ENCODE measurements at places on chromosomes 6 and 20. TPM values are rescaled to one million over a fixed set of nuclear protein-coding genes. Genes with fewer than 3 reads are reported as not detected.

- DNase-seq = no peak
Measured at GRCh38 chr20:49799698-49800097, 12.9 kb upstream of the SLC9A8 start.

DNA sequence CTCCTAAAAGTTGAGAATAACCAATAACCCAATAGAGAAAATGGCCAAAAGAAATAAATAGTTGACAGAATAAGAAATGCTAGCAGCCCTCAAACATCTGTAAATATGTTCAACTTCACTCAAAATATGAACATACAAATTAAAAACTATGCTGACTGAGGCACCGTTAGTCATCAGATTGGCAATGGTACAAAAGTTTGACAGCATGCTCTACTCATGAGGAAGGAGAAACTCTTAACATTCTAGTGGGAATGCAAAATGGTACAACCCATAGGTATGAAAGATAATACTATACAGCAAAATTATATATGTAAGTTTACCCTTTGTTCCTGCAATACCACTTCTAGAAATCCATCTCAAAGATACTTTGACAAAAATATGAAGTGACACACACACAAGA, 1.6 kb upstream of the ZSCAN12 start:
- DNase-seq = peak; percentile 59

DNA sequence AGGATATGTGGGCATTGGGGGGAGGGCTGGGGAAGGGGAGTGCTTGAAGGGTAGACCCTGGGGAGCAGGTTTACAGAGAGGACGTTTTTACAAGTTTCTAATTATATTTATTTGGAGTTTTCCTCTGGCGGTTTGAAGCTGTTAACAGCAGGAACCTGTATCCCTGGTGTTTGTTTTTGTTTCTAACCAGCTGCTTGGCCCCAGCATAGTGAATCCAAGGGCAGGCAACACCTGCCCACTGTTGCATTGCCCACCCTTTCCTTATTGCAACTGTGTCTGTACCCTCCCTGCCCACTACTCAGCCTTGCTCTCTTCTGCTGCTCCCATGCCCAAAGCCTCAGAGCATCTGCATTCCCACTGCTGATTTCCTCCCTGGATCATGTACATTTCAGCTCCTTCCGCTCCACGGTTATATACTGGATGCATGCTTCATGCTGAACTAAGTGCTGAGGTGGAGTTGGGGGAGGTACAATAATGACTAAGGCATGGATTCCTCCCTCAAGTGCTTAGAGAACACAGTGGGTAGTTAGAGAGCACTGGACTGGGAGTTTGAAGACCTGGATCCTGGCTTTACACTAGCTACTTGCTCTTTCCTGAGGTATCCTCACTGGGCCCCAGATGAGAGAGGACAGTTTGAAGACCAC, 6.0 kb downstream of the SCUBE3 start:
- no peak for DNase-seq

DNA sequence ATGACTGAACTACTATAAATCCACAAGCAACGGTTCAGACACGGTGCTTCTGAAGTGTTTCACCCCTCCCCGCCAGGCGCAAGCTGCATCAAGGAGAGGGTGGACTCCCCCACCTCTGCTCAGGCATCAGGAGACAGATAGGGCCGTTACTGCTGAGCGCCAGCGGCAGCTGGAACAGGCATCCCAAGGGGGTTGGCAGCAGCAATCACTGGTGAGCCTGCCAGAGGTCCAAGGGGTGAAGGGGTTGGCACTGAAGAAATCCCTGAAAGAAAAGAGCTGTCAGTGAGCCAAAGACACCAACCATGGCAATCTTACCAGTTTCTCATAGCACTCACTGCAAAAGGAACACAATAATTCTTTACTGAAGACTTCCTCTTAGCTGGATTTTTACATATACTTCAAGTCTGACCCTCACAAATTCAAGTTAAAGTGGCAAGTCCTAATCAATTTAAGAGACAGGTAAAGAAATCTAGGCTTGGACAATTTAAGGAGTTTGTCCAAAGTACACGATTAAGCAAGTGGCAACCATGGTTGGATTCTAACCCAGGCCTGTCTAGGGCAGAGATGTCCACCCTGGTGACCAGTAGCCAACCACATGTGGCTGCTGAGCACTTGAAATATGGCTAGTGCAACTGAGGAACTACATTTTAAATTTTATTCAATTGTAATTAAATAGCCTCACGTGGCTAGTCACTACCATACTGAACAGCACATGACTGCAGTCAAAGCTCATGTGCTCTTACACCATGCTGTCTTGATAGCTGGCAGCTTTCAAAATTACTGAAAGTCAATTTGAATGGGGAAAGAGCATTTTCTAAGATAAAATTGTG, 21.7 kb upstream of the TBC1D20 start:
- no peak for DNase-seq

- DNase-seq = no peak
Measured at GRCh38 chr20:1307571-1307971, 21.4 kb downstream of the SDCBP2 start.

DNA sequence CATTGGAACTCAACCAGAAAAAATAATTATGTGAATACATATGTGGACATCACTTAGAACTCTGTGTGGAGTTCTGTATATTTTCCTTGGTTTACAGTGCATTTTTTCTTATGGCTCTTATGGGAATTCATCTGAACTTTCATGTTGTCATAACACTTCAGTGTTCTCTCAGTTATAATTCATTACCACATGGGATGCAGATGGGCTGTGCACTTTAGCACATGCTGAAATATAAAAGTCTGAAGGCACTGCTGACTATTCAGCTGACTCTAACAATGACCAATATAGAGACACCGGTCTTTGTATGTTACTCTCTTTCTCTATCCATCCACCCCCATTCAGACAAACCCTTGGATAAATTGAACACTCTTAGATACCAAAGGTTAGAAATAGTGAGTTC, 29.3 kb downstream of the GRIK2 start:
- no peak for DNase-seq

DNA sequence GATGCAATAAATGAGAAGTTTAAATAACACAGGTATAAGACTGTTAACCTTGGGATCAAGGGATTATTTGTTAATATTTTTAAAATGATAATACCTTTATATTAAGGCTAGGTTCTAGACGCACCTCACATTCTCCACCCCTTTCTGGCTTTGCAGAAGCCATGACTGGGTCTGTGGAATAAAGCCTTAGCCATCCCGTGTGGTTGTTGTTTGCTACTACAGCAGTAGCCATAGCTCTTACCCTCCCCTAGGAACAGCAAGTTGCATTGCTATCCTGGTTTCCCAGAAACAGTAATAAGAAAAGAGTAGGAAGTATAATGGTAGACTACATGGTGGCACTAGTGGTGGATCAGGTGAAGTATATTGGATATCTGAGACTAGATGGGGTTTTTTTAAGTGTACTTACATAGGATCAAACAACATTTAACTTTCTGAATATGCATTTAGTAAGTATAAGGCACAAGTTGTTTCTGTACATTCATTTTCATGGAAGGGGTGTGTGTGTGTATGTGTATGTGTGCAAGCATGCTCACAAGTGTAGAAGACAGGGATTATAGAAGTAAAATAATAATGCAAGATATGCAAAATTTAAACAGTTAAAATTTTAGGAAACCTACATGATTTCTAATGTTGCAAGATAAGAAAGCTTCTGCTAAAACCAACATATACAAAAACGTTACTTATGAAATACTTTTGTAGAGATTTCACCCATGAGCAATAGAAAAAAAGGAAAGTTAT, 384.2 kb downstream of the PRKN start:
- no peak for DNase-seq

DNA sequence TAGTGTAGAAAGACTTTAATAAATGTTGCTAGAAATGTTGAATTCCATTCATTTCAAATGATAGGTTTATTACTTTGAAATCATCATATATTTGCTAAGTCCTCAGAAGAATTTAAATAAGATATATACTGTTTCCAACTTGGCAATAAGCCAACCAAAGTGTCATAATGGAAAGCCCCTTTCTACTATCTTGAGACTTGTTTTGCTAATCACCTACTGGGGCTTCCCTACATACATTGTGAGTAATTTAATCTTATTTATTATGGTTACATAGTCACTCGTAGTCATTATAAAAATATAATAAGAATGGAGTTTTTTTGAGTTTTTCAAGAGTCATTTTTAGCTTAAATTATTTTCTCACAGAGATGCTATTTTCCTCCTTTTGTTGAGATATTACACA, 20.7 kb downstream of the COL19A1 start:
- DNase-seq = no peak

DNA sequence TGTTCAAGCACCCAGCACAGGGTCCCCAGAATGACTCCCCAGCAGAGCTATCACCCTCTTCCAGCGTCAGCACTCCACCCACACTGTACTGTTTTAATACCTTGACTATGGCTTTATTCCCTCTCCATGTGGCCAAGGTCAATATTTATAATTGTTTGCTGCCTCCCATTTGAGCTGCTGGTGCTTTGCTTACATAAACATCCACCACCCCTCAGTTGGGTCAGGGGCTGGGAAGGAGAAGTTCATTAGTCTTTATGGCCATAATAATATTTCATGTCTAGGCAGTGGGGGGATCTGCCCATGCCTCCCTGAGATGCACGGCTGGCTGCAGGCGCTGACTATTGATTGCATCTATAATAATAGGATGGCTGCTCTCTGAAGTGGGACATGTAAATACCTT, 41.8 kb upstream of the SAYSD1 start:
- DNase-seq = no peak

DNA sequence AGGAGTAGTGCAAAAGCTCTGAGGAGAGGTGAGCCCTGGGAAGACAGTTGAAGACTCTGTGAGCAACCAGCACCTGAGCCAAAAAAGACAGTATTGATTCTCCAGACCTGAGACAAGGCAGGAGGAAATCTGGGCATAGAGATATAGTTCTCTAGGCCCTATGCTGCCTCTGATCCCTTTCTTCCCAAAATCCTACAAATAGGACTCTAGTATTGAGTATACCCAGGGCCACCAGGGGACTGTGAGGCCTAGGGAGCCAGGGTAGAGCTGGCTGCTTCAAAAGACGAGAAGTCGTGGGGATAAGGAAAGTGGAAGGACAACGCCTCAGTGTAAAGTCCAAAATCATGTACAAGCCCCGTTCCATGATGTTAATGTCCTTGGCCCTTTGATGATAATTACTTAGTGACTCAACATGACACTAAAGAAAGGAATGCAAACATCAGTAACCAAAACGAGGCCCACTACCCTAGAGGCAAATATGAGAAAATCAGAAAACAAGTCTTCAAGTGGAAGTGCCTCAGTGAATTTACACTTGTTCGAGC, 197.3 kb upstream of the PROKR2 start:
- peak; percentile 93 for DNase-seq

DNA sequence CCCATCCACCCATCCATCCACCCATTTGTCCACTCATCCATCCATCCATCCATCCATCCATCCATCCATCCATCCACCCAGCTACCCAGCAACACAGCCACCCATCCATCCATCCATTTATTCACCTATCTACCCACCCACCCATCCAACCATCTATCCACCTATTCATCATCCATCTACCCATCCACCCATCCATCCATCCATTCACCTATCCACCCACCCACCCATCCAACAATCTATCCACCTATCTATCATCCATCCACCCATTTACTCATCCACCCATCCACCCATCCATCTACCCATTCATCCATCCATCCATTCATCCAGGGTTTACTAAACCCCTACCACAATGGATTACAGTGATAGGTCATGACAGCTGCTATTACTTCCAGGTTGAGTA, 7.4 kb downstream of the SERPINB1 start:
- DNase-seq = no peak

DNA sequence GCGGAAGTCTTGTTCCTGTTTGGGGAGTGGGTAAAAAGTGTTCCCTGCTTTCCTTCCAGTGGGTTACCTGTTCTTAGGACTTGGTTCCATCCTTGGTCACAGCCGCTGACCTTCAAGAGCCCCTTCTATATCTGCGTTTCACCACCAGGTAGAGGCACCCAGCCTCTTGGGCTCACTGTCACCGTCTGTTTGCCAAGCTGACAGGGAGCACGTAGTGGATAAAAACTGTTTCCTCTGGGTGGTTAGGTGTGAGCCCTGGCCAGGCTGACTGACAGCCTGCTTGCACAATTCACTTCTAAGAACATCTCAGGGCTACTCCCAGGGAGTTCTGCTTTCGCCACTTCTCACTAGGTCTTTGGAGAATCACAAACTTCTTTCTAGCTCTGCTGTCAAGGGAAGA, 1.8 kb upstream of the JPH2 start:
- DNase-seq = peak; percentile 66

GRCh38 chr20:34452281-34452982, 63.8 kb upstream of the DYNLRB1 start:
- DNase-seq = peak; percentile 14

GRCh38 chr20:9109566-9109965, 40.7 kb downstream of the PLCB4 start:
- DNase-seq = no peak

- DNase-seq = no peak
Measured at GRCh38 chr6:19299129-19299528, 538.0 kb upstream of the ID4 start.

- no peak for DNase-seq
Measured at GRCh38 chr6:136160250-136160649, 89.9 kb downstream of the MTFR2 start.

The GINS1 gene
- total RNA-seq = 31.5 TPM

The TAGAP gene
- 0.02 TPM for total RNA-seq

The RAET1L gene
- total RNA-seq = not detected

The OPRL1 gene
- 0.59 TPM for total RNA-seq

The SLC26A8 gene
- total RNA-seq = not detected
